ENCODE measurements at places on chromosomes 11 and 22. TPM values are rescaled to one million over a fixed set of nuclear protein-coding genes. Genes with fewer than 3 reads are reported as not detected.

DNA sequence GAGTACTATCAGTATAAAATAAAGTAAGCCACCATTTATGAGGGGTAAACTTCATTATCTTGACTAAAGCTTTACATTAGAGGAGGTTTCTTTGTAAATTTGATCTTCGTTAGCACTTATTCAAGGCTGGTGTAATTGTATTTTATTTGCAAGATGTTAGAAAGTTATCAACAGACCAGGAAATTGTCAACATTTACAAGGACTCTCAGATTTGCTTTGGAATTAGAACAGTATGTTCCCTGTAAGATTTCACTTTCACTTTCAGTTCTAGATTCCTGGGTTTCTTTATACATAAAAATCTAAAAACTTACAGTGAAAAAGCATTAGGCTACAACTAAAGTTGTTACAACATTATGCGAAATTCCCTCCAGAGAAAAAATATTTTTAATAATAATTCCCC, 4.6 kb upstream of the BIRC3 start:
- DNase-seq: no peak

GRCh38 chr22:50012211-50013181, at the start of gene IL17REL:
Gene IL17REL, minus strand, starts transcription at chr22:50012765. Its CDS starts 119 bp downstream, at chr22:50012646.
- DNase-seq: peak; percentile 53

- no peak for DNase-seq
Measured at GRCh38 chr11:83933008-83933407, 646.8 kb upstream of the CCDC90B start.

- no peak for DNase-seq
Measured at GRCh38 chr11:17814546-17814945, 80.0 kb downstream of the KCNC1 start.

DNA sequence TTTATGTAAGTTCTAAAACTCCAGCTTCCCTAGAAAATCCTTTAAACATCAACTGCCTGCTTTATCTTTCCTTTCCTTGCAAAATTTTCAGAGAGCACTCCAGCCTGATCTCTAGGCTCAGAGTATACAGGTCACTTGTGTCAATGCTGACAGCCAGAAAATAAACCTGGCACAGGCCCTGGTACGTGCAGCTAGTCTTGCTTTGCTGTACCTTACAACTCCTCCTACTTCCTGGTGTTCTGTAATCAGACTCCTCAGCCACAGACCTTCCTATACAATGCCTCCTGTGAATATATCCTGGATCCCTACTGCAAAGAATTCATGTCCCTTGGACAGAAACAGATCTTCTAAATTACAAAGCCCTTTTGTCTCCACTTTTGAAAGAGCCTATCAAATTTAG, 24.2 kb upstream of the TMEM123 start:
- DNase-seq: no peak

DNA sequence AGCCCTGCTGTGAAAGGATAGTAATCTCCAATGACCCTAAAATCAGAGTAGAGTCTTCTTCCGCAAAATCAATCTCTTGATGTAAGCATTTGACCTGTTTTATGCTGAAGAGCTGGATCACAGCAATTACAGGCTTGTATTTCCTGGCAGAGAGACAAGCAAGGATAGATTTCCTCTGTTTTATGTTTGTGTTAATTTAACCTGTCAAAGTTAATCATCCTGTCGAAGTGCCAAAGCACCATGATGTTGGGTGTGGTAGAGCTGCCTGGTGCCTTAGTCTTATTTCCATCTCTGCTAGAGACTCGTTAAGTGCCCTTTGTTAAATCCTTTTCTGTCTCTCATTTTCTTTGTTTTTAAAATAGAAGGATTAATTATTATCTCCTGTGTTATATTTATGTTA, 248.1 kb downstream of the CNTN5 start:
- DNase-seq: no peak

GRCh38 chr11:61543606-61544306, 35.2 kb downstream of the LRRC10B start:
- DNase-seq: no peak

DNA sequence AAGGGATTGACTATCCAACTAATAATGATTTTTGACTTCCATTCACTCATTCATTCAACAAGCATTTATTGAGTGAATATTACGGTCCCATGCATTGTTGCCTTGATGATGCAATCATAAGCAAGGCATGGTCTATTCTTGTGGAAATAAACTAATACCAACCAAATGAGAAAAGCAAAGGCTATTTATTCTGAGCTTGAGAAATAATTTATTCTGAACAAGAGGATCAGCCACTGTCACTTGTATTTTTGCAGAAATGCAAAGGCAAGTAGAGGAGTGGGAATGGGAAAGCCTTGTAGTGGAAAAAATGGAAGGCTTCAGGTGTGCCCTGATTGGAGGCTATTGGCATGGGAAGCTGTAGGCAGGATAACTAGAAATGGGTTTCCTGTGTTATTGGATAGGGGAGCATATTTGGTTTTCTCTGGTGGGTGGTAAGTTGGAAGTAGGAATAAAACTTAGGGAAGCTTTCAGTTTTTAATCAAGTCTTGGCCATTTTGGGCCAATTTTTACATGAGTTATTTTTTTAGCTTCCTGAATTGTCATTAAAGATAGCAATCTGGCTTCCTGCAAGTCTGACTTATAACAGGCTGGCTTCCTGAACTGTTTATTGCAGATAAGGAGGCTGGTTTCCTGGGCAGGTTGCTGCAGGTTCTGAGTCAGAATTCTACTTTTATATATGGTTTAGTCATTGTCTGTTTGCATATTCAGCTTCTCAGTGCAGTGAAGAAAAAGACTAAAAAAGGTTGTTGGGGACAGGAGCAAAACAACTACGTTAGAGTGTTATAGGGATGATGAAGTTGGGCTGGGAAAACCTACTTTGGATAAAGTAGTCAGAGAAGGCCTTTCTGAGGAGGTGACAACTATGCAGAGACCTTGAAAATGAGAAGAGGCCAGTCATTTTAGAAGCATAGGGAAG, 106.7 kb downstream of the APIP start:
- no peak for DNase-seq

KRTAP5-8 gene
- not detected for total RNA-seq

KIF18A gene
- 0.52 TPM for total RNA-seq

NRXN2 gene
- 29.2 TPM for total RNA-seq

CSTF3 gene
- total RNA-seq: 7.4 TPM

PPARA gene
- 29.9 TPM for total RNA-seq

LRRC4C gene
- 0.48 TPM for total RNA-seq

FGF4 gene
- not detected for total RNA-seq
